SW480 (cell line): ENCODE measurements at places on chromosomes 4 and X.

DNA sequence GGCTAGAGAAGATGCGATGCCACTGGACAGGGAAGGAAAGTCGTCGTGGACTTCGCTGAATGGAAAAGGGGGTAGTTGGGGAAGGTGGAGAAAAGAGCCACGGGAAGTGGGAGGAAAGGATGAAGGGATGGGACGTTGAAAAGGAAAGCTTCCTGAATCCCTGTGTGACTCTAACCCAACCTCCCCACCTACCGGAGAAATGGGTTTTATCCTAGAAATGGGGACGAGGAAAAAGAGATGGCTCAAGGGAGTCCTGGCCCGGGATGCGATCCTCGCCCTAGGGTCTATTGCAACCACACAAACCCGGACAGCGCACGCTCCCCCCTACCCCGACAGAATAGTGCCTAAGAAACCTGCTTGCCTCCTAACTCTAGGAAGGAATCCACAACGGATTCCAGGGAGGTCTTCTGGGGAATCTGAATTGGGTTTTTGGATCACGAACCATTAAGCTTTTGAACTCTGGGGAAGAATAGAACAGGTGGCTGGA is 738 bp upstream of the TSPAN5 start:
- peak; percentile 33 for DNase-seq

DNA sequence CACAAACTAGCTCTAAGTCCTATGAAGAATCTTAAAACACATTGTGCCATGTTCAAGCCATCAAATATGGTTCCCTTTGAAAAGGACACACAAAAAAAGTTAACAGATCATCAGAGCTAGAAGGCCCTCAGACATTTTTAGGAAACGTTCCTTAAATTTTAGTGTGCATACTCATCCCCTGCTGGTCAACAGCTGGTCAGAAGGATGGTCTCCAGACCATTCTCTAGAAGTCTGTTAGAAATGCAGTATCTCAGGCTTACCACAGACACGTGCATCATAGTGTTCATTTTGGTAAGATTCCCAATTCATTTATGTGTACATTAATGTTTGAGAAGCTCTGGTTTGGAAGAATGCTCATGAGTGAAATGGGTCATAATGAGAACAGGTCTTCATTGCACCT is 523.1 kb downstream of the INPP4B start:
- no peak for DNase-seq

- no peak for DNase-seq
These were observed 35.3 kb upstream of the GPR173 start for GRCh38 chrX:53013291-53013690.

- no peak for DNase-seq
These were observed 236.7 kb downstream of the EVC2 start for GRCh38 chr4:5471691-5472090.

DNA sequence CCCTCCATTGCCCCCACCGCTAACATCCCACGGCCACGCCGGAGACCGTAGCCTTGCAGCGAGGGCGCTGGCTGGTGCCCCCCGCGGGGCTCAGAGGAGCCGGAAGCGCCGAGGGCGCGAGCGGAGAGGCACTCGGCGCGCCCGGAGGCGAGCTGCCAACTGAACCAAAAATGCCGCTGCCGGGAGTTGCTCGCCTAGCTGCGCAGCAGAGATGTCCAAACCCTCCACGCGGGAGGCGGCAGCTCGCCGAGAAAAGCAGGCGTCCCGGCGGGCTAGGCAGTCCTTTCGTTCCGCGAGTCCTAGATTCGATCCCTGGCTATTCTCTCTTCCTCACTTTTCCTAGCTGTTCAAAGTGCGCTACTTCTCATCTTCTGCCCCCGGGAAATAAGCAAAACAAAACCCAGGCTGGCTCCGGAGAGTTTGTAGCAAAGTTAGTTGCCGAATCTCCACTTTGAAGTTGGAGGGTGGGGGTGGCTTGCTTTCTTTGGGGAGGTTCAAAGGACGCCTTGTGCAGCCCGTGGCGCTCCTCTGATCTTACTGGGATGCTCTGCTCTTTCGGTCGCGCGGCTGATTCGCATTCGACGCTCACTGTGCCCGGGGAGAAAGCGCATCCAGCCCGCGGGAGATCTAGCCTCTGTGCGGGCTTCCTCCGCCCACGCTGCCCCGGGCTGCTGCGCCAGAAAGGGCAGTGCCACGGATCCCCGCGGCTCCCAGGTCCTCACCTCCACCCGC is 723 bp downstream of the NKX6-1 start:
- peak; percentile 21 for DNase-seq

- no peak for DNase-seq
These were observed 48.6 kb downstream of the TSC22D3 start for GRCh38 chrX:107726816-107727534.

DNA sequence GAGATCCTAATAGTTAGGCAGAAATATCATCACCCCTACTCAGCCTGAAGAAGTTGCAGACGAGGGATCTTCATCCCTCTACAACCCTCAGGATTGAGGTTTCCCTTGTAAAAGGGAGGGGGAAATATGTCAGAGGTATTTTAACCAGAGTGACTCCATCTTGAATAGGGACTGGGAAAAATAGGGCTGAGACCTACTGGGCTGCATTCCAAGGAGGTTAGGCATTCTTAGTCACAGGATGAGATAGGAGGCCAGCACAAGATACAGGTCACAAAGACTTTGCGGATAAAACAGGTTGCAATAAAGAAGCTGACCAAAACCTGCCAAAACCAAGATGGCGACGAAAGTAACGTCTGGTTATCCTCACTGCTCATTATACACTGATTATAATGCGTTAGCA is 17.5 kb downstream of the IL13RA2 start:
- no peak for DNase-seq

- DNase-seq: no peak
These were observed 108.7 kb downstream of the AR start for GRCh38 chrX:67652543-67652942.

DNA sequence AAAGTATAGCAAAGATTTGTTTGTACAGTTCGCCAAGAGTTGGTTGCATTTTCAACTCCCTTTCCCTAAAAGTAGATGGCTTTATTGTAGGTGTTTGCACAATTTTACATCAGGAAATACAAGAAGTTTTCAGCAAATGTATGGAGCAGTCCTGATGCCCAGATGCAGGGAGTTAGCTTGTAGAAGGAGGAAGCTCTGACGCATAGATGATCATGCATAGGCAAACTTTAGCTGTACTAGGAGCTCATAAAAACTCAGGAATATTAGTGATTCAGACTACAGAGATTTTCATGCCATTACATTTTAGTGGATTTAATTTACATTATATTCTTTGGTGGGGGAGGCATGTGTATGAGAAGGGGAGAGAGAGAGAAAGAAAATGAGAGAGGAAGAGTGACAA is 62.9 kb downstream of the TMPRSS11D start:
- no peak for DNase-seq

DNA sequence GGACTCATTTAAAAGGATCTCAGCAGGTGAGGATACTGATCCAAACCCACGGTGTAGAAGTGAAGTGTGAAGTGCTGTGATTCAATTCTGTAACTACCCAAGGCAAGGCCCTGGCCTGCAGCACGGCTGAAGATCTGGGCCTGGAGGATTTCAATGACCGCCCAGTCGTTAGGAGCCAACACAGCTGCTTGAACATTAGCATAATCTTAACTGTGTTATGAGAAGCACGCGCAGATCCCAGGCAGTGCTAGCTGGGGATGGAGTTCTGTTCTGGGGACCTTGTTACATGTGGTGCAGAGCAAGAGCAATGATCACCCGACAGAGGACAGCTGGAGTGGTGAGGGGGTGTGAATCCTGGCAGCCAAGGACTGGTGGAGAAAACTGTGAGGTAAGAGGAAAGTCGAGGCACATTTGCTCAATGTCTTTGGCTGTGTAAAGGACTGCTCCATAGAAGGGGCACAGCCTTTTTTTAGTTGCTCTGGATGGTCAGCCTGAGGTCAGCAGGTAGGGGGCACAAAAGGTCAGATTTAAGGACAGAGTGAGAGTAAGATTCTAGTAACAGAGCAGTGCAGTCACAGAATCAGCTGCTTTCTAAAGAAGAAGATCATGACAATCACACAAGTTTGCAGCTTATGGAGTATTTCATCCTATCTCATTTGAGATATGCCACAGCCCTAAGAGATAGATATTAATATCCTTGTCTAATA is 181.8 kb downstream of the DCLK2 start:
- DNase-seq: no peak

DNA sequence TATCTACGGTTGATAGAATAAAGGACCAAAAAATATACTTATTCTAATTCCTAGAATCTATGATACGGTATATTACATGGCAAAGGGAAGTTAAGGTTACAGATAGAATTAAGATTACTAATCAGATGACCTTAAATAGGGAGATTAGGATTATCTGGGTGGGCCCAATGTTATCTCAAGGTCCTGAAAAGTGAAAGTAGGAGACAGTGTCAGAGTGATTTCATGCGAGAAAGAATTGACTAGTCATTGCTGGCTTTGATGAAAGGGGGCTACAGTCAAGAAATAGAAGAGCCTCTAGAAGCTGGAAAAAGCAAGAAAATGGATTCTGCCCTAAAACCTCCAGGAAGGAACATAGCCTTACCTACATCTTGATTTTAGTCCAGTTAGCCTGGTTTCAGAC is 176.9 kb upstream of the PPP1R2C start:
- DNase-seq: no peak

DNA sequence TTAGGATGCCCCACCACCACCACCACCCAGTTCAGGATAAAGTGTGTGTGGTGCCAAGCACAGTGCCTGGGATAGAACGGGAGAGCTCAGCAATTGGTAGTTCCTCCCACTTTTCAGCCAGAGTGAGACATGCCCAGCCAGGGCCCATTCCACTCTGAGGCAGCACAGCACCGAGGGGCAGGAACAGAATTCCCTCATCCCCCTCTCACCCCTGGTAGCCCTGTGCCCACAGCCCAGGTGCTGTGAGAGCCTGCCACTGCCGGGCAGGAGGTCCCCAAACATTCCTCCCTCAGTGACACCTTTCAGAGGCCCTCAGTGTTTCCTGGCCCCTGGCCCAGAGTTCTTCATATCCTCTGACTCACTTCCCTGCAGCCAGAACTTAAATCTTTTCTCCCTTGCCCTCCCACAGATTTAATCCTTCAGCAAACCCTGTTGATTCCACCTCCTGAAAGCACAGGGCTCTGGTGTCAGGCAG is 8.1 kb downstream of the RIPPLY1 start:
- DNase-seq: no peak

DNA sequence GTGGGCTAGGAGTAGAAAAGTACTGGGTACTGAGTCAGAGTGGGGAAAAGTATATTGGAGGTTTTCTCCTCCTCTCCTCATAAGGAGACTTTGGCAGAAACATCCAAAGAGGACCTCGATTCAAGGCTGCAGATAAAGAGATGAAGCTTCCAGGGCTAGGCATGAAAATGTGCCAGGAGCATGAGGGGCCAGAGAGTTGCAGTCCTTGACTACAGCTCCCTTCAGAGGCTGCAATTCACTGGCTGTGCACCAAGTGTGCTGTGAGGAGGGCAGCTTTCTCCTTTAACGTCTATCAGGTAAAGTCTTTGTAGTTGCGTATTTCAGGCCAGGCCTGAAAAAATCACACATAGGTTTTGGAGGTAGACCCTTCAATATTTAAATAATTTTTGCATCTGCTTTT is 174.9 kb upstream of the VEGFC start:
- no peak for DNase-seq

DNA sequence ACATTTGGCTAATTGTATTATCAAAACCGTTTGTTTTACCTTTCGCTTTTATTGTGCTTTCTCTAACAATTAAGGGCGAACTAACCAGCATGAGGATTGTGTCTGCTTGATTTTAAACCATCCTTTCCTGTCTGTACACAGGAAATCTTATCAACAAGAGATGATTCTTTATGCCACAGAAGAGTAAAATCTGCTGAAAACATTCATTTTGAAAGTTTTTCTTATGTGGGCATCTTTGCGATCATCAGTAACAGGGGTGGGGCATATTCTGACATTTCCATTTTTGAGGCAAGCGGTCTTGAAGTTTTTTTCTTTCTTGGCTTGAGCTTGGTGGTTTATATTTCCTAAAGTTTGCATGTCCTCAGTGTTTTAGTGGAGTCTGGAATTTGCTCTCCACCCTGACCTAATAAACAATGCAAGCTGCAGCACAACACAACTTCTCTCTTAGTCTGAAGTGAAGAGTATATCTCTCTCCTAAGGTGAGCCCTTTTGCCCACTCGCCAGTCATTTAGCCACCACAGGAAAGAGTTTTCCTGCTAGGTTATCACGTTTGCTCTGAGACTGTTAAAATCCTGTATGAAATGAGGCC is 26.6 kb downstream of the NFKB1 start:
- no peak for DNase-seq

GRCh38 chrX:65601530-65602220 is 65.8 kb upstream of the MSN start:
- peak; percentile 17 for DNase-seq

GRCh38 chr4:71867598-71867997 is 83.7 kb upstream of the GC start:
- no peak for DNase-seq

DNA sequence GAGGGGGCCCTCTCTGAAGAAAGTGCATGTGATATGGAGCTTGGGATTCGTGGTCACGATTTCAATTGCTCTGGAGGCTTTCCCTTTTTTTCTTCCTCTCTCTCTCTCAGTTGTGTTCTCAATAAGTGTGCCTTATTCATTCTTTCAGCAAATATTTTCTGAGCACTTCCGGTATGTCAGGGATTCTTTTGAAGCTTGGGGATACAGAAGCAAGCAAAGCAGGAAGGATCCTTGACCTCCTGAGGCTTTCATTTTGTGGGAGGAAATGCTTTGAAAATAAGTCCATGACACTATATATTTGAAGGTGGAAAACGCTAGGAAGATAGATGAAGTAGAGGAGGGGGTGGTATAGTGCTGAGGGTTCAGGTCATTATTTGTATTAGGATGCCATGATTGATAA is 12.6 kb upstream of the GABRE start:
- DNase-seq: no peak

- DNase-seq: no peak
These were observed 144.9 kb downstream of the C4orf33 start for GRCh38 chr4:129240816-129241215.

- DNase-seq: no peak
These were observed 43.4 kb downstream of the SMARCAD1 start for GRCh38 chr4:94251094-94251493.

- DNase-seq: no peak
These were observed 420.8 kb upstream of the DIPK2B start for GRCh38 chrX:45621376-45622041.

DNA sequence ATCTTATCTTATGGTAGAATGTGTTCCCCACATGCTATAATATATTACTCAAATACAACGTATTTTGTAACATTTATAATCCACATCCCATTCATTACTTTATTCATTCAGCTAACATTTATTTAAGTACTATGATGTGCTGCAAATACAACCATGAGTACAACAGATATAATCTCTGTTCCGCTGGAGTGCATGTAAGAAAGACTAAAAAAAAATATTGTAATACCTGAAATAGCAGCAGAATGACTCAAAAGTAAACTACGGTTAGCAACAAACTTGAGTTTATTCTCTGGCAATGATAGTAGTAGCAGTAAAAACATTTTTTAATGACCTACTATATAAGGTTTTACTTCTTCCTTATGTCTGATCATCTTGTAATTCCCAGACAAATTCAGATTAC is 1776.3 kb downstream of the STIM2 start:
- no peak for DNase-seq

DNA sequence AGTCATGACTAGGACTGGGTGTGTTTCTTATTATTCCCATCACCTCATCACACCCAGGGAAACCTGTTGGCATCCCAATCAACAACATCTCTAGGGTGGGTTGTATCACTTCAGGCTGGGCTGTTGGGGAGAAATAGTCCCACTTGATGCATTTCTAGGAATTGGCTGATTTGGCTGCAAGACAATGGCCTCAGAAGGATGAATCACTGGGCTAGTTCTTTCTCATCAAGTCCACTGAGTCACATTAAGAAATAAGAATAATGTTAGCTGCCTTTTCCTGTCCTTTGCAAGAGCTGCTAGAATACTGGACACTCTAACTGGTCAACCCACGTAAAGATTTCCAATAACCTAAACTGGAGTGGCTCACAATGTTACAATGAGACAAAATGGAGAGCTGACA is 104.2 kb downstream of the CHRDL1 start:
- no peak for DNase-seq
